NCI-H2081 treated with DMSO at 0.1 percent for 48 hours (cell line): ENCODE measurements at places on chromosomes 7 and 10.

GRCh38 chr10:47325303-47326291, 3.3 kb downstream of the GDF2 start:
- no peak for DNase-seq

- DNase-seq, result no peak
Observed at GRCh38 chr7:96837593-96837992, 127.9 kb upstream of the SEM1 start.

DNA sequence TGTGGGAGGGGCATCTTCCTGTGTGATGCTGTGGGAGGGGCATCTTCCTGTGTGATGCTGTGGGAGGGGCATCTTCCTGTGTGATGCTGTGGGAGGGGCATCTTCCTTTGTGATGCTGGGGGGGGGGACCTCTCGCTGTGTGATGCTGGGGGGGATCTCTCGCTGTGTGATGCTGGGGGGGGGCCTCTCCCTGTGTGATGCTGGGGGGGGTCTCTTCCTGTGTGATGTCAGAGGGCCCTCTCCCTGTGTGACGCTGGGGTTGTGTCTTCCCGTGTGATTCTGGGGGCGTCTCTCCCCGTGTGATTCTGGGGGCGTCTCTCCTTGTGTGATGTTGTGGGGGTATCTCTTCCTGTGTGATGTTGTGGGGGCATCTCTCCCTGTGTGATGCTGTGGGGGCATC, 27.9 kb upstream of the DPYSL4 start:
- no peak for DNase-seq

- DNase-seq, result no peak
Observed at GRCh38 chr7:17229228-17229627, 69.2 kb upstream of the AHR start.

- DNase-seq, result peak; percentile 26
Observed at GRCh38 chr7:148815612-148816011, 68.5 kb downstream of the EZH2 start.

GRCh38 chr10:78416031-78417011, 382.7 kb downstream of the RPS24 start:
- no peak for DNase-seq

GRCh38 chr7:106345421-106346166, 60.8 kb upstream of the NAMPT start:
- DNase-seq, result no peak

GRCh38 chr7:41298409-41298808, 404.5 kb downstream of the INHBA start:
- no peak for DNase-seq

GRCh38 chr10:42934351-42934811, 142.5 kb upstream of the RET start:
- no peak for DNase-seq
